ENCODE measurements at places on chromosomes 3 and 15. TPM values are rescaled to one million over a fixed set of nuclear protein-coding genes. Genes with fewer than 3 reads are reported as not detected.

CYP8B1 gene
- not detected for total RNA-seq

FEZF2 gene
- not detected for total RNA-seq

SLC28A1 gene
- not detected for total RNA-seq

SSUH2 gene
- total RNA-seq, result 0.63 TPM

MYRIP gene
- not detected for total RNA-seq

LOXL1 gene
- 82.8 TPM for total RNA-seq

CACNA2D3 gene
- 0.13 TPM for total RNA-seq

IQSEC1 gene
- total RNA-seq, result 18.3 TPM

RTF1 gene
- 15.0 TPM for total RNA-seq

MEIS2 gene
- 58.3 TPM for total RNA-seq

LYZL4 gene
- not detected for total RNA-seq

MORC1 gene
- total RNA-seq, result not detected

CHAC1 gene
- total RNA-seq, result 47.9 TPM

DAZL gene
- not detected for total RNA-seq

DNAJB8 gene
- total RNA-seq, result not detected

TRPM1 gene
- total RNA-seq, result not detected

IRAK2 gene
- 6.7 TPM for total RNA-seq

NSUN3 gene
- 8.2 TPM for total RNA-seq

SLC22A13 gene
- 0.16 TPM for total RNA-seq

POLG gene
- total RNA-seq, result 77.6 TPM

PARP6 gene
- total RNA-seq, result 28.9 TPM

C3orf33 gene
- total RNA-seq, result 0.81 TPM

ACSBG1 gene
- 0.16 TPM for total RNA-seq

DZIP1L gene
- 16.9 TPM for total RNA-seq

CELSR3 gene
- 3.8 TPM for total RNA-seq

CEMIP gene
- total RNA-seq, result 0.51 TPM

TGM5 gene
- not detected for total RNA-seq

DCLK3 gene
- not detected for total RNA-seq

OXTR gene
- 5.7 TPM for total RNA-seq

All from mesangial cell (primary cell).